ENCODE measurements at places on chromosomes 12 and 14.

DNA sequence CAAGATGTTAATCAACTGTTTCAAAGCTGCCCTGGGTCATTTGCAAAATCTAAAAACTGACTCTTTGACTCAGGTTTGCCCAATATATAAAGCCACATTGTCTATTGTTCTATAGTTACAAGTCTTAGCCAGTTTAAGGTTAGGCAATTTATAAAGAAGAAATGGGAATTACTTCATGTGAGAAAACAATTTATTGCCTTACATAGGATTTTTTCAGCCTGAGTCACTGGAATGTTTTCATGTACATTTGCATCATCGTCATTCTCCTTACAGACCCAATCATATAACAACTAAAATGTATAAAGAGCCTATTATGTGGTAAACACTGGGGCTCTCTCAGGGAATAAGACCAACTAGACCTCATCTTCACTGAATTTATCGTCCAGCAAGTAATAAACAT lies 100.3 kb upstream of the PLEKHG7 start:
- no peak for DNase-seq

DNA sequence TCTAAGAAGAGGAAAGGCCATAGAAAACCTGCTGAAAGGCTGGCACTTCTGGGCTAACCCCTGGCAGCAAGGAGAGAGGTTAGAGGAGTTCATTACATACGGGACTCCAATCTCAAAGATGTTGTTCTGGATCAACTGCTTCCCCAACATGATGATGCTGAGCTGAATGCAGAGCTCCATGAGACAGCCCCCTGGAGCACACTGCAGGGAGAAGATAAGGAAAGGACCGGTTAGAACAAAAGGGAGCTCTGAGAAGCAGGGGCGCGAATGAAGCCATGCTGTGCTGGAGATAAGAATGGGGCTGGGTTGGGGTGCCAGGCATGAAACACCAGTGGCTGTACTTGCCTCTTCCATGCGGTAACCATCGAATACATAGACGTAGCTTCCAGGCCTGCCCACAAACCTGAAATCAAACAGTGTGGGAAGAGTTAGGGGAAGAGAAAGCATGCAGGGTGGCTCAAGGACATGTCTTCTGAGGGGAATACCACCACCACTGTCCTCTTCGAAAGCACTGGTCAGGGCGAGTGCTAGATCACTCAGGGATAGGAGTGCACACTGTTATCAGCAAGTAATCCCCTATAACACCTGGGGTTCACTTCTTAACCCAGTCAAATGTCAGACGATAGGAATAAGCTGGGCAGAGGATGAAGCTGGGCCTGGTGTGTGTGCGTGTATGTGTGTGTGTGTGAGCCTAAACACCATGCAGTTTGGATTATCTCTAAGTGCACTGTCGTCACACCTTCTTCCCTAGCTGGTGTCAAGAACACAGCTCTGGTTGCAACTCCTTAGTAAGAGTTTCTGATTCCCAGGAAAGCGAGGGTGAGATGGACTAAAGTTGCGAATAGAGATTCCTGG lies 180.9 kb downstream of the NTF3 start:
- DNase-seq = no peak

DNA sequence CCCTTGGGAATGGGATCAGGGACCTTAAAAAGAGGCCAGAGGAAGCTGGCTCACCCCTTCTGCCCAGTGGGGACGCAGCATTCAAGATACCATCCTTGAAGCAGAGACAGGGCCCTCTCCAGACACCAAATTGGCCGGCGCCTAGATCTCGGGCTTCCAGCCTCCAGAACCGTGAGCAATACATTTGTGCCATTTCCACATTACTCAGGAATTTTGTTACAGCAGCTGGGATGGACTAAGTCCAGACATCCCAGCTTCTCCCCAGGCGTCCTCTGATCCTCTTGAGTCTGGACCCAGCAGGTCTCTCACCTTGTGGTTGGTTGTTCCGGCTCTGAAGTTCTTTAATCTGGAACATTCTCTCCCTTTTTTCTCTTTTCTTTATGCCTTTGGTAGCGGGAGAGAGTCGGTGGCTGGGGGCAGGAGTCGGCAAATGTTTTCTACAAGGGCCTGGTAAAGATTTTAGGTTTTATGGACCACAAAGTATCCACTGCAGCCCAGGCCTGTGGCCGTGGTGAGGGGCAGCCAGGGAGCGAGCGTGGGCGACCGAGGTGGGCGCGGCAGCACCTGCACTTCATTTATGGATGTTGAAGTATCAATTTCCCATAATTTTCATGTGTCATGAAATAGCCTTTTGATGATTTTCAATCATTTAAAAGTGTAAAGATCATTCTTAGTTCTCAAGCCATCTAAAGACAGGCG lies 4.8 kb downstream of the CEP170B start:
- DNase-seq = no peak

DNA sequence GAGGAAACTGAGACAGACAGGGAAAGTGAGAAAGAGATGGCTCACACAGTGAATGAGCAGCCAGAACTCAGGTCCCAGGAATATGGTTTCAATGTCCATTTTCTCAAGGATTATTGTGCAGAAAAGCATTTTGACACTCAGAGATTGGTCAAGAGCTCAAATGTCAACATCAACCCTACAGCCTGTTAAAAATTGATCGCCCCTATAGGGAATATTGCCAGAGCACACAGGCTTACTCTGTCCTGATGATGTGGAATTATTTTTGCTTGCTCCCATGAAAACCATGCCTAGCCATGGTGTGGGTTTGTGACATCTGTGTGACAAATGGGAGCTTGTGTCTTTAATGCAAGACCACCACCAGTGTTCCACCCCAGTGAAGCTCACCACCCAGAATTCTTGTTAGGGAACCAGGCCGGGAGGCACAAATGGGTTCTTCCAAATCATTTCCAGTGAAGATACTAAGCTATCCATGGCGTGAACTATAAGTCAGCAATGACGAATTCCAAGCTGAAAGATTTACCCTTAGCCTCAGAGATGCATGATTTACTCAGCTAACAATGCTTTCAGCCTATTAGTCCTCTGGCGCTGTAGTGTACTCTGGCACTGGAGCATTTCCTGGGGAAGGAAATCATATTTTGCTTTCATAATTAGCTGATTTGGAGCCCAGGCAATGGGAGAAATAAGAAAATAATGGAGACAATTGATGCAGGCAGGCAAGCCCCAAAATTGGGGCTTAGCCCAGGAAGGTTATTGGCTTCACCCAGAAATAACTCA lies 1188.2 kb upstream of the TMEM132C start:
- DNase-seq = no peak

DNA sequence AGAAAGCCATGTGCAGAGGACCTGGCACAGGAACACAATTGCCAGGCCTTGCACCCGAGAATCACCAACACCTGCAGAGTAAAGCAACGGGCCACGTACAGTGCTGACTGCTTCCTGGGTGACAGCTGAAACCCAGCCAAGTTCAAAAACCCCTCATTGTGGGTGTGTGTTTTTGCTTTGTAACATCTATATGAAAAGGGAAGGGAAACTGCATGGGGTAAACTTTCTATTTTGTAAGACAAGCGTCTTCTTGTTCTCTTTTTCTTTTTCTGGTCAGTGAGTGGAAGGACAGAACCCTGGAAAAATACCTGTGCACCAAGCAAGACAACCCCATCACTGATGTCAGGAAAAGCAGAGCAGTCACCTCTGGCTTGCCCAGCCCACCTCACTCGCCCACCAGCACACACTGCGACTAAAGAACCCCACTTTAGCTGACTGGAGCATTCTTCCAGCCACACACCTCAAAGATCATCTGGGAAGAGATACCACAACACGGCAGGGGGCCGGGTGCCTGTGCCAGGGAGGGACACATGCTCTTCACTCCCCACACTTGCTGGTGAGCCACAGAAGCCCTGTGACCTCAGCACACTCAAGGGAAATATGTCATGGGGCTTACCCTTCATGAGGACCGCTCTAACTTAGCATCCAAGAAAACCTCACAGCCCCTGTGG lies 172.3 kb downstream of the NDUFA12 start:
- DNase-seq = no peak

- no peak for DNase-seq
Measured at GRCh38 chr12:6229224-6230218, 29.3 kb downstream of the CD9 start.

- no peak for DNase-seq
Measured at GRCh38 chr14:32601906-32602305, 272.8 kb downstream of the AKAP6 start.

GRCh38 chr14:62006116-62006731 lies 244.0 kb downstream of the SNAPC1 start:
- no peak for DNase-seq

Data from NCI-H510A (cell line).